ENCODE measurements at places on chromosomes 6 and 20. TPM values are rescaled to one million over a fixed set of nuclear protein-coding genes. Genes with fewer than 3 reads are reported as not detected.

Gene RAMACL
- not detected for polyA plus RNA-seq

Gene USP49
- polyA plus RNA-seq, result 1.1 TPM

Gene RBM38
- 18.0 TPM for polyA plus RNA-seq

Gene HSF2
- 7.8 TPM for polyA plus RNA-seq

Gene SYNDIG1
- polyA plus RNA-seq, result 8.2 TPM

Gene ARMC2
- polyA plus RNA-seq, result 1.9 TPM

Gene SLC44A4
- polyA plus RNA-seq, result 37.4 TPM

Gene ATP6V1G2
- polyA plus RNA-seq, result 6.0 TPM

Gene TULP1
- not detected for polyA plus RNA-seq

Gene RNF146
- 36.1 TPM for polyA plus RNA-seq

Gene PMEPA1
- polyA plus RNA-seq, result 12.9 TPM

Gene PLG
- polyA plus RNA-seq, result 211 TPM

Gene COL21A1
- 1.6 TPM for polyA plus RNA-seq

DNA sequence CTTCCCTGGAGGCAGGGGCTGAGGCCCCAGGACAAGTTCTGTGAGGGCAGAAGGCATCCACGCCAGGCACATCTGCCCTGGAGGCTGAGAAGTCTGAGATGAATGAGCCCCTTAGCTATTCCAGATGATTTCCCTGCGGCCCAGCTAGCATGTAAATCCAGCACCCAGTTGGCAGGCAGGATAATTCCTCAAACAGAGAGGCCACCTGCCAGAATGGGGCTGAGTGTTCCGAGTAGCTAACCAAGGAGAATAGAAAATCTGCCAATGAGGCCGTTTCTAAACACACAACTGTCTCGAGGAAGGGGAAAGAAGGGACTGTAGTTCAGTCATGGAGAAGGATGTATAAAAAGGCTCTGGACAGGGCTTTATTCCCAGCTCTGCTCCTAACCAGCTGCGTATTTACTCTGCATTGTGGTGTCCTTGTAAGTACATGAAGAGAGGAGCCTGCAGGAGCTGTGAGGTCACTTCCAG lies 211.4 kb upstream of the CDYL start:
- no peak for DNase-seq

DNA sequence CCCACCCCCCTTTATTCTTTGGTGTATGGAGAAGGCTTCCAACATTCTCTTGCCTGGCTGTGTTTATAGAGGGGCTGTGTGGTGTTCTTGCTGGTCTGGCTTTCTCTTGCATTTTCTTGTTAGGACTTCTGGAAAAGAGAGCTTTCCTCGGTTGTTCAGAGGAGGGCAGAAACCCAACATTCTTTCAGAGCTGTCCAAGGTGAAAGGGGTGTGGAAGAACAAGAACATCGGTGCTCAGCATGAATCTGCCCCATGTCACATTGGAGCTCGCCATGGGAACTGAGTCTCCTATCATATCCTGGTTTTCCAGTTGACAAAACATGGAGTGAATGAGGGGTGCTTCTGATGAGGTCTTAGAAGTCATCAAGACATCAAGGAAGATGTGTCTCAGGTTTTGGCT lies 281.8 kb downstream of the RNF144B start:
- DNase-seq, result no peak

- no peak for DNase-seq
Measured at GRCh38 chr6:160170018-160170680, 48.5 kb downstream of the SLC22A1 start.

GRCh38 chr20:3565851-3566250 lies 95.0 kb downstream of the ATRN start:
- no peak for DNase-seq

GRCh38 chr6:111604259-111605099 lies 1.2 kb downstream of the TRAF3IP2 start:
- DNase-seq, result no peak

DNA sequence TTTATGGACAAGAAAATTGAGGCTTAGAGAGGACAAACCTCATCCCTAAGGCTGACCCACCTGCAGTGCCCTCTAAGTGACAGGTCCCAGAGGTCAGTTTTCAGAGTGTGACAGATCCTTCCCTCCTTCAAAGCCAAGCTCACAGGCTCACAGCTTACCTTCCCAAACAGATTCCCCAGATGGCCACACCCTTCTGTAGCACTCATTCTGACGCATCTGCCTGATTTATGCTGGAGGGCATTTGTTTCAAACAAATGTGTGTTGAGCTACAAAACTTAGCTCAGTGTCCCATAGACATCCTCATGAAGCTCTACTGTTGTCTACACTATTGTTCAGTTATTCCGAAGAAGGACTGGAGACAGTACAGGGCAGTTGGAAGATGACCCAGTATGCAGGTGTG lies 60.6 kb upstream of the RIN2 start:
- no peak for DNase-seq

GRCh38 chr6:169826697-169827096 lies 75.3 kb downstream of the ERMARD start:
- DNase-seq, result no peak

DNA sequence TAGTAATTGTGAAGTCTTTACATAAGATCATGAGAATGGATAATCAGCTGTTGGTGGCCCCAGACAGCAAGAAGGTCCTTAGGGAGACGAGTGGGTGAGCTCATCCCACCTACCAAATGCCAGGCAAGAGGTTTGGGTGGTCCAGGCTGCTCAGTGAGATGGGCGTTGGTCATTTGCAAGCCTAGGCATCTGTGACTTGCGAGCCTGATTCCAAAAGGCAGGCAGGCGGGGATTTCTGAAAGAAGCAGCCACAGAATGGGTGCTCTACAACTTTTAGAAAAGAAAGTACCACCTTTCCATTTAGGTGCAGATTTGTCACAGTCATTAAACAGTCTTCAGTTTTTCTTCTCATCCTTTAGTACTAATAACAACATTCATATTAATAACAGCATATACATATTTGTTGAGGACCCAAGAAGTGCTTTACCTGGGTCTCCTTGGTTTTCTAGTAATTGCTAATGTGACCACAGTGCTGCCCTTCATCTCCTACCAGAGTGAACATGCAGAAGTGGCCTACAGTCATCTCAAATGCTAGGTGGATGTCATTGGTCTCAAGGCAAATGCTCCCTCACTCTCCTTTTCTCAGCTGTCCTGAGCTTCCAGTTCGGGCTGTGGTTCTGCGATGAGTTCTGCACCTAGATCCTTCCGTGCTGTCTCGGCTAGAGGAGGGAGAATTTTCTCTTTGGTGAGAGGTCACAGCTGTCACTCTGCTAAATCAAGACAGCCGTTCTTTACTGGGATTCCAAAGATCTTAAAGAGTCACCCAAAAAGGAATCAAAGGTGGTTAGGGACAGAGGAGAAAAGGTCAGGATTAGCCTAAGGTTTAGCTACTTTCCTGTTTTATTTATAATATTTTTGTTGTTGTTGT lies 2.7 kb downstream of the WRNIP1 start:
- DNase-seq, result no peak

DNA sequence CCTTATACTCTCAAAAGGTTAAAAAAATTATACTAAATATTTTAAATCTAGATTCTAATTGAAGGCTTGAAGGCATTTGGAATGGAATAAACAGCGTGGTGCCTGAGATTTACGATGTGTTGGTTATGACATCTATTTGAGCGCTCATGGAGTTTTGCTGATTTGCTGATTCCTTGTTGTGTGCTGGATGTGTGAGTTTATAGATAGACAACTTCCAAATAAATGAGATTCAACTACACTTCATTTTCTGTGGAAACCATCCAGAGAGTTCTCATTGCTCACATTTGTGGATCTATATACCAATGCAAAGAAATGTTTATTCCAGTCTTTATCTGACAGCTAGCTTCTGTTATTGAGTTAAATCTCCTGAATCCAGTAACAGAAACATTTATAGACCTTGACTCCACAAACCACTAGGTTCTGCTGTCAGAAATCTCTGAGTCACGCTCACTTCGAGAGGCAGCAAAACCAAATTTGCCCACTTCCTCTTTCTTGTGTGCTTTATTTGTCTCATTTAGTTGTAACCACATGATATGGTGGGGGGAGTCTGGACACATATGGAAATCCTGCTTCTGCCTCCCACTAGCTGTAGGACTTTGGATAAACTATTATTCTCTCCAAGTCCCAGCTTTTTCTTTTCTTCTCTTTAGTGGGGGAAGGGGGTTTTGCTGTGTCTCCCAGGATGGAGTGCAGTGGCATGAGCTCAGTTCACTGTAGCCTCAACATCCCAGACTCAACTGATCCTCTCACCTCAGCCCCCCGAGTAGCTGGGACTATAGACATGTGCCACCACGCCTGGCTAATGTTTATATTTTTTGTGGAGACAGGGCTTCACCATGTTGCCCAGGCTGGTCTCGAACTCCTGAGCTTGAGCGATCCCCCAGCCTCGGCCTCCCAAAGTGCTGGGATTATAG lies 54.5 kb downstream of the IPCEF1 start:
- DNase-seq, result no peak

DNA sequence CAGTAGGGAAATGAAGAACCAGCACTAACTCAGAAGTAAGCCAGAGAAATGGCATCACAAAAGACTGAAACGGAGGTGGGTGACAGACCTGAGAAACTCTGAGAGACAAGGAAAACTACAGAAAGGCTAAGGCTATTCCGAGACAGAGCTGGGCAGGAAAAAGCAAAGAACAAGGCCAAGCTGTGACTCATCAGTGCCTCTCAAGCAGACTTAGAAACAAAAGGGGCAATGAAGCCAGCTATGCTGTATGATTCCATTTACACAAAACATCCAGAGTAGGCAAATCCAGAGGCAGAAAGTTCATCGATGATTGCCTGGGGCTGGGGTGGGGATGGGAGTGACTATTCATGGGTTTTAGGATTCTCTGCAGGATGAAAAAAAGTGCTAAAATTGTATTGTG lies 50.0 kb downstream of the SLC23A2 start:
- no peak for DNase-seq

DNA sequence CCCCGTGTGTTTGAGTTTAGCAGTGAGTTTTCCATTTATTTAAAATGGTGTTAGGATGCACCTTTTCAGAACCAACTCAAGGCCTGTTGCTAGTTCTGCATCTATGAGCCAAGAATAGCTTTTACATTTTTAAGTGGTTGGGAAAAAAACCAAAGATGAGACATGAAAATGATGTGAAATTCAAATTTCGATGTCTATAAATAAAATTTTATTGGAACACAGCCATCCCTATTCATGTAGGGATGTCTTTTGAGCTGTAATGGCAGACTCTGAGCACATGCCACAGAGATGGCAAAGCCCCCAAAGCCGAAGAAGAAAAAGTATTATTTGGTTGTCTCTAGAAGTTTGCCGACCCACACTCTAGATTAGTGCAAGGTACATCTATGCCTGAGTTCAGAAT lies 5.0 kb upstream of the NEDD9 start:
- no peak for DNase-seq

DNA sequence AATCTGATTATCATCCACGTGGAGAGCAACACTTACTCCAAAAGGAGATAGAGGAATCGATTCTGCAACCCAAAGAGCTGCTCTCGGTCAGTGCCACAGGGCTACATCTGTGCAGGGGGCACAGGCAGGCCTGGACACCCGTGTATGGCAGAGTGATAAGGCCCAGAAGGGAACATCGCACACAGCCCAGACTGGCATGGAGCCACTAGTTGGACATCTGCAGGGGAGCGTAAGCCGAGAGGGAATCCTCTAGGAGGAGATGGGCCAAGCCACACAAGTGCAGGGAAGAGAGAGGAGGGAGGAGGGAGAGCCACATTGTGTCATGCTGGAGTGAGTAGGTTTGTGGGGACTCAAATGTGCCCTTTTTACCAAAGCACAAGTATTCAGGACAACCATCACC lies 50.4 kb upstream of the ENTPD6 start:
- DNase-seq, result no peak

DNA sequence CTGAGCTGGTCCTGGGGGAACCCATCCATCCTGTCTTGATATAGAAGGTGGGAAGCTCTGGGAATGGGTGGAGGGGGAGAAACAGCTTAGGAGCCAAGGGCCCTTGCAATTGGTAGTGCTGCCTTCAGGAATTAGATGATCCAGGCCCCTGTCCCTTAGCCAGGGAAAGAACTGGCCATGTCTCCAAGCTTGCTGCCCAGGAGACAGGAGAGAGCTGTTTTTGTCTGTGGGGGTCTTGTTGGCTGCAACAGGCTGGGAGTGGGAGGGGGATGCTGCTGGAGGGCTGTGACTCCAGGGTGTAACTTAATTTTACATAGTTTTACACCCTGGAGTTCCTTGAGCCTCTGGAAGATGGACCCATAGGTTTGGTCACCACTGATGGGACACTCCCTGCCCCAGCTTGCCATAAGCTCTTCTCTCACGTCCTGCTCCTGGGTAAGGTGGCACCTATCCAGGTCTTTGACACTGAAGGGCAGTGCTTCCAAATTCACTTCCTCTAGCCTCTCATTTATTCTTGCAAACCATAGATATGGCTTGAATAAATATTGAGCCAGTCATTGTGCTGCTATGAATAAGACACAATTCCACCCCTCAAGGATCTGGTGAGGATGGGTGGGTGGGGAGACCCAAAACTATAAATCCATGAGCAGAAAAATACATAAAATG lies 16.8 kb downstream of the VEGFA start:
- no peak for DNase-seq

DNA sequence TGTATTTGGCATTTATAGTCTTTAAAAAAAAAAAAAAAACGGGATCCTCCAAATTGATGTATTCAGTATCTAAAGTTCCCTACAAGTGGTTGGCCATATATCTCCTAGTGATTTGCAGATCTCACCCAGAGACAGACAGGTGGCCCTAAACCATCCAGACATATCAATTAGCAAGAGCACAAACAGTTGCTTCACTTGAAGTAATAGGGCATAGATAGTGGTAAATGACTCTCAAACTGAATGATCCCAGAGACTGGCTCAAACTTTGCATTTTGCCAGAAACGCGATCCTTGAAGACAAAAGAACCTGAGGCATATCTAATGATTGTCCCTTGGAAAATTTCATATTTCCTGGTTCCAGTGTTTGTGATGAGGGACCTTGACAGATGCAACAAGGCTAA lies 54.6 kb downstream of the HMGCLL1 start:
- no peak for DNase-seq

- no peak for DNase-seq
Measured at GRCh38 chr6:63790334-63790733, 154.7 kb downstream of the PHF3 start.

GRCh38 chr6:122116835-122117627 lies 282.4 kb upstream of the HSF2 start:
- DNase-seq, result no peak

DNA sequence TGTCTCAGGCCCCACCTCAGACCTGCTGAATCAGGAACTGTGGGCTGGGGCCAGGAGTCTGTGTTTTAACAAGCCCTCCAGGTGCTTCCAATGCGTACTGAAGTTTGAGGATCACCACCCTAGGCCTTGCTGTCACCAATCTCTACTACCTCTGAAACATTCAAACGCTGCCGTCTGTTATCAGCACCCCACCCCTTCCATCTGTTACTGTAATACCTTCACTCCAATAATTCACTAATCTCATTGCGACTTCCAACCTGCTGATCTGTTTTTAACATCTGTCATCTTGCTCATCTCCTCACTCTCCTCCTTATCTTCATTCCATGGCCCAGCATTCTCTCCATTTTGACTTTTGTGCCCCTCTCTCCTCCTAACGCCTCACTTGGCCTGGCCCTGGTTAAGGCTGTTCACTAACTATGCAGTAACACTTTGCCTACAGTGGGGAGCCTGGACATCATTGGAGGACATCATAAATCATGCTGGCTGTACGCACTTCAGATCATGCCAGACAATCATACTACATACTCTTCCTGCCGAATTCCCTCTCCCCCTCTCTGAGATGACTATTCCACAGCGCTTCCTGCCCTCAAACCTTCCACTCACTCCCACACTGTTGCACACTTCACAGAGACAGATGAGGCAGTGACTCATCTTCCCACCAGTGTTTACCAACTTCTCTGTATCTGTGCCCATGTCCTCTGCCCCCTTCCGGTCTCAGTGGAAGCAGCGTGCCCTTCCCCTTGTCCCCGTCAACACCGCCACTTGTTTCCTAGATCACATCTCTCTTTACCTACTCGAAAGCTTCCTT lies 3.0 kb upstream of the GUCA1B start:
- DNase-seq, result no peak

GRCh38 chr6:139409026-139409425 lies 34.6 kb upstream of the CITED2 start:
- no peak for DNase-seq

Data from kidney (tissue), 22 donors.